ENCODE measurements at places on chromosomes 2 and 18.

- DNase-seq: no peak
Measured at GRCh38 chr2:241637795-241638660, 535 bp downstream of the ATG4B start.

- DNase-seq: no peak
Measured at GRCh38 chr18:37247497-37248161, 318.0 kb downstream of the CELF4 start.

- DNase-seq: no peak
Measured at GRCh38 chr2:24359129-24360049, 947 bp downstream of the ITSN2 start.

DNA sequence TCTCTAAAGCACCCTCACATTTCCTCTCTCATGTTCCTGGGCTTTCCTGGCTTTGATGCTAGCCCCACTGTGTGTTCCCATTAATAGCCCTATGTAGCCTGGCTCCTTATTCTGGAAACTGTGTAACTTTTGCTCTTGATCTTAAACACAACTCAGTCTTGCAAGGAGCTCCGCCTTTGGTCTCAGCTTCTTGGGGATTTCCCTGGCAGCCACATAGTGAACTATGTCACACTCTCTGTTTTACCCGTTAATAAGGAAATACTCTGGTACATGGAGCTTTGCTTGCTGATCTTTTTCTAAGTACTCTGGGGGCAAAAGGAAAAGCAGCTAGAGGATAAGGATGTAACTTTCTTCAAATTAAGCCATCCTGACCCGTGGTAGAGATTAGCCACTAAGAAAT lies 259.3 kb downstream of the NEDD4L start:
- DNase-seq: no peak

- DNase-seq: no peak
Measured at GRCh38 chr2:205563646-205564045, 118.7 kb upstream of the NRP2 start.

DNA sequence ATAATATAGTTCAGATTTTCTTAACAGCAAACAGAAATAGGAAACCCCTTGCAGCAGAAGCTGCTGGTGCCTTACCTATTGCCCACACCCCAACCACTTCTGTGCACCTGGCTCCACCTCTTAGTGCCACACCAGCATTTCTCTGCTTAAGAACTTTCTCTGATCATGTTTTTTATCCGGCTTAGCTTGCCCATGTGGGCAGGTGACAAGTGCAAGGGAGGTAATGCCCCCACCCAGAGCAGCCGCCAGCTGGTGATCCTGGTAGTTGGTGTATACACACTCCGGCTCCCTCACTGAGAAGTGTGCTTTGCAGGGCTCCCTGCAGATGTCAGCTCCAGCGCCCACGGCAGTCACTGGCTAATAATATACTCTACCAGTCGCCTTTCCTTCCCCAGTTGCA lies 126.3 kb downstream of the ALPK2 start:
- no peak for DNase-seq

- DNase-seq: no peak
Measured at GRCh38 chr2:31893094-31893493, 117.7 kb downstream of the MEMO1 start.

Data from GM06990 (cell line).